HEK293T (cell line): ENCODE measurements at places on chromosomes 3 and 15.

GRCh38 chr3:4396542-4396941 lies 70.5 kb downstream of the SUMF1 start:
- DNase-seq = no peak

DNA sequence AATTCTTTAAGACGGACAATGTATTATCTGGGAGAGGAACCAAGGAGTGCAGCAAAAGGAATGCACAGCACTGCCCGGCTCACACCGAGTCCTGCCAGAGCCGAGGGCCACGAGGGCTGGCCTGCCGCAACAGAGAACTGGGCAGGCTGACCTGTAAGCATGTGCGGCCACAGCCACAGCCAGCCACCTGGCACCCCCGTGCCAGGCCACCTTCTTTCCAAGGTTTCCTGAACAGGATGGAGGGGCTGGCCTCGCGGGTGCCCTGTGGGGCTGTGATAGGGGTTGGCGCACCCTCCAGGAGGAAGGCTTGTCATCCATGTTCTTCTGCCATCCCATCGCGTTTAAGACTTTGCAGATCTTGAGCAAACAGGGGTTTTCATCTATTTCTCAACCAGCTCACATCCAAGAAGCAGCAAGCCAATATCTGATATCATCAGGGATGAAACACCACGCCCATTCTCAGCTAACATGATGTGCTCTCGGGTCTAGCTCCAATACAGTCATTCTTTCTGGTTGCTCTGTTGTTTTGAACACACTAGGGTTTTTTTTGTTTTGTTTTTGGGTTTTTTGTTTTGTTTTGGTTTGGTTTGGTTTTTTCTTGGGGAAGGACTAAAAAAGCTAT lies 10.2 kb downstream of the CA12 start:
- no peak for DNase-seq

GRCh38 chr3:29344154-29344553 lies 63.3 kb downstream of the RBMS3 start:
- no peak for DNase-seq

- DNase-seq = no peak
These were observed 20.2 kb upstream of the CORO2B start for GRCh38 chr15:68558318-68559305.

DNA sequence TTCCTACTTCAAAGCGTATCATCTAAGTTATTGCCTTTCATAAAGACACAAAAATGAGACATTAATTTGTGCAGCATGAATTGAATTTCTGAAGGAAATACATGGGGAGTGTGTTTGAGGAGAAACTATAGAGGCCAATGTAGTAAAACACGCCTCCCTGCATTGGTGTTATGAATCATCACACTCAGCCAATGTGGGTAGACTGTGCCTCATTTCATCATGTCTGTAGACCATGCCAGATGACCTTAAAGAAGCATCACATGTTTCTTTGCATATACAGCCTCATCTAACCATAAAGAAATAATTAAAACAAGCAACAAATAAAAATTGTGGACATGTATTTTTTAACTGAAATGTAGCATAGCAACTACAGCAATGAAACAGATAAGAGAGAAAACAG lies 486.0 kb upstream of the ADAMTS9 start:
- DNase-seq = no peak

GRCh38 chr3:152650177-152650576 lies 184.8 kb upstream of the P2RY1 start:
- no peak for DNase-seq

DNA sequence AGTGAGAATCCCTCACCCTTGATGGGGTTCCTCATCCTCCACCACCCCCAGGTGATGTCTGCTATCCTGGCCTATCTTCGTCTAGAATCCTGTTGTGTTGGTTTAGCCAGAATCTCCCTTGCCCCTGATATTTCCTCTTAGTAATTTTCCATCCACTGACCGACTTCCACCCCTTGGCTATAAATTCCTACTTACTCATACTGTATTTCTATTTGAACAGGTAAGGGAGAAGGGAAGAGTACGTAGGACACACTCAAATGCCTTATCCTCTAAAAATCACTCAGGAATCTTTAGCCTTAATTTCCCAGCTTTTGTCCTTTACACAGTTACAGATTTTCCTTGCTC lies 678 bp upstream of the TFG start:
- DNase-seq = no peak

GRCh38 chr3:113545594-113545993 lies 13.2 kb downstream of the SIDT1 start:
- no peak for DNase-seq

DNA sequence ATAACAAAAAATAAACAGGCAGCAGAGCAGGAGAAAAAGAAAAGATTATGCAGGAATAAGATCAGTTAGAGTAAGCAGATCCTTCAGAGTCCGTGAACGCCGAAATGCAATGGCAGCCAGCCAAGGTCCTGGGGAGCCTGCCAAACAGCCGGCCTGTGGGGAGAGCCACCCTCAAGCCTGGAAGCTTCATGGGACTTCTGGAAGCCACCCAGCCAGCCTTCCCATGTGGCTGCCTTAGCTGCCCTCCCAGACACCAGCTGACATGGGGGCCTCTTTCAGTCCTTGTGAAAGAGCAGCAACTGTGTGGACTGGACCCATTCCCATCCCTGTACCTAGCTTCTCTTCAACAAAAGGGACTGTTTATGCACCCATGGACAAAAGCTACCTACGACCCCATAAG lies 64.9 kb upstream of the RAD18 start:
- DNase-seq = no peak

DNA sequence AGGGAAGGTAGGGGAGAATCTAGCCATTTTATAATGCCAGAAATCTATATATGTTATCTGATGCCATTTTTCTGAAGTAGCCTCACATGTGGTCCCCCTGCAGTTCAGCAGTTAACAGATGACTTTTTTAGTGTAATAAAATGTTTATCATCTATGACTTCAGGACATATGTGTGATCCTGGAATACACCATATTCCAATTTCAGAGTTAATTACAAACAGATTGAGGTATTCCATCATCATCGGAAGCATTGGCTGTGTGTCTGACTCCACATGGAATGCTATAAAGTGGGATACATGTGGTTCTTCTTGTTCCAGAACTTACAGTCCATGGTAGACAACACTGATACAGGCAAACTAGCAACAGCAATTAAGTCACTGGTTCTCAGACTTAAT lies 45.9 kb upstream of the LIMD1 start:
- DNase-seq = no peak

DNA sequence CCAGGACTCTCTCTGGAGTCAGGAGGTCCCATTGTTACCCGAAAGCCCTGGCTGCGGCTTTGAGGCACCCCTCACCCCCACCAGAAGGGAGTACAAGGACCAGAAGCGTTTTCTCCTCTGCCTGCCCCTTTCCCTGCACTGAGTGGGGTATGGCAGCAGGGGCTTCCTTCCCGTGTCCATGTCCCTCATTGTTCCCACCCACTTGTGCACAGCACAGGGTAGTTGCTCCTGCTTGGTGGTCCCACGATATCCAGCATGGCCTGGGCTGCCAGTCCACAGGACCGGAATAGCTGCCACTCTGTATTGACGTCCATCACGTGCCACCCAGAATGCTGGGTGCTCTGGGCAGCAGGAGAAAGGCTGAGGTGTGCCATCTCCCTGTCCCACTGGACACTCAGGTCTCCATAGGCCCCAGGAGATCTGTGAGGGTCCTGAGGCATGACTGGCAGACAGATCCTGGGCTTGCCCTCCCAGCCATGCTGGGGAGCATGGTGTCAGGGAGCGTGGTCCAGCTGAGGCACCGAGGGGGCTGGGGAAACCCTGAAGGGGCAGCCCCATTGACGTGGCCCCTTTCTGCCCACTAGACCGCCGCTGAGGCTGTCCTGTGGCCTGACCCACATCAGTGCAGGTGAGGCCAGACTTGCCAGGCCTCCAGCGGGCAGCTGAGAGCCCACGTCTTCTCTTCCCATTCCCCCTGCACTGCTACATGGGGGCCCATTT lies 45.3 kb upstream of the SEC22A start:
- DNase-seq = no peak

- no peak for DNase-seq
These were observed 13.3 kb downstream of the LSG1 start for GRCh38 chr3:194658477-194659242.

DNA sequence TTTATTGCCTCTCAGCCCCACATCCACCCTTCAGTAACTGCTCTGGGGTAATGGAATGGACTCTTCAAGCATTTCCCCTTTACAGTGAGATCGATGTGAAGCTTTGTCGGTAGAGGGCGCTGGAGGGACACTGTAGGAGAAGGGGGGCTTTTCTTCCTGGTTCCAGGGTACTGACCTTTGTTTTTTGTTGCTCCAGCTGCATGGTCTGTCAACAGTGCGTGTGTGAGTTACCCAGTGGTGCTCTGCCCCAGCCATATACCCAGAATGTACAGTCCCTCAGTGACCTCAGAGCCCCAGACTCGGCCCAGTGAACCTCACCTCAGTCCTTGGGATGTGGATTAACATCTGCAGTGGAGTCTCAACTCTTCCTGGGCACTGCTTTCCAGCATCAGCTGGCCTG lies 180.3 kb upstream of the TSC22D2 start:
- peak; percentile 61 for DNase-seq
